Suprapubic skin (tissue), 4 donors: ENCODE measurements at places on chromosomes 5 and 9.

- DNase-seq = no peak
These were observed 42.5 kb downstream of the RALGPS1 start for GRCh38 chr9:126956917-126957686.

- no peak for DNase-seq
These were observed 41.6 kb upstream of the PPP2CA start for GRCh38 chr5:134267366-134268018.

DNA sequence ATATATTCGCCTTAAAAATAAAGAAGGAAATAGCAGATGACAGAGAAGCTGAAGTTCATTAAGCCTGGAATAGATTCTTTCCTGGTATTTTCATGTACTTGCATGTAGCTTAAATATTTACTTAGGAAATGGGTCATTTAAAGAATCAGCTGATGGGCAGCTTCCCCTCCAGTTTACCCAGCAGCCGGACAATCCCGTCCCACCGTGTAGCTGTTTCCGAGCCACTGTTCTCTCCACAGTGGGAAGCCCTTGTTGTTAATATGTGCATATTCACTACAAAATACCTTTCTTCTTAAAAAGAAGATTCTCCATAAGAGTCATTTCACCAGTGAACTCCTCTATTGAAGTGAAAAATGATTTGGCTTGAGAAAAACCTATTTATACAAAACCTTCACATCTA, 187.0 kb downstream of the FANCC start:
- no peak for DNase-seq

GRCh38 chr9:34555002-34555348, 32.2 kb upstream of the ENHO start:
- DNase-seq = no peak

- DNase-seq = no peak
These were observed 240.1 kb upstream of the GRAMD2B start for GRCh38 chr5:126182971-126183695.

DNA sequence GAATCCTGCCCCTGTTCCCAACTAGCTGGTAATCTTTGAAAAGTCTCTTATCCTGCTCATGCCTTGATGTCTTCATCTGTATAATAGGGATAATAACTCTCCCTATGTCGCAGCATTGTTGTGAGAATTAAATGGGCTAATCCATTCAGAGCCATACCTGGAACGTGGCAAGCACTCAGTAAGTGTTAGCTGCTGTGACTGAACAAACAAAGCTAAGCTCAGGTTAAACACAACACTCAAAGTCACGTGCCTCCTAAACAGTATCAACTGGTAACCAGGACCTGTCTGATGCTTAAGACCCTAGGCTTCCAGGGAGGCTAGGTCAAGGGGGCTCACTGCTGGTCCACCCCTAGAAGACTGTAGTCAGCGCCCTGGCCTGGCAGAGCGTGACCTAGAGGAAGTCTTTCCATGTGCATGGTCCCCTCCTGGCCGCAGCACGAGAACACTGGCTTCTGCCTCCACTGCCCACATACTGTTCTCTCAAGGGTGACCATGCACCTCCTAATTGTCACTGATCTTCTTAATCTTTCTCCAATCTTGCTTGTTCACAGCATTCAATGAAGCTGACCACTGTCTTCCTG, 211.1 kb downstream of the TTLL11 start:
- DNase-seq = no peak

GRCh38 chr5:72654231-72654630, 147.0 kb upstream of the ZNF366 start:
- no peak for DNase-seq

- DNase-seq = peak; percentile 79
These were observed at the start of gene RNF180 for GRCh38 chr5:64165500-64166200. TSS of gene RNF180 (plus strand) at chr5:64165843. CDS start at chr5:64200808, 34,965 bp downstream.

DNA sequence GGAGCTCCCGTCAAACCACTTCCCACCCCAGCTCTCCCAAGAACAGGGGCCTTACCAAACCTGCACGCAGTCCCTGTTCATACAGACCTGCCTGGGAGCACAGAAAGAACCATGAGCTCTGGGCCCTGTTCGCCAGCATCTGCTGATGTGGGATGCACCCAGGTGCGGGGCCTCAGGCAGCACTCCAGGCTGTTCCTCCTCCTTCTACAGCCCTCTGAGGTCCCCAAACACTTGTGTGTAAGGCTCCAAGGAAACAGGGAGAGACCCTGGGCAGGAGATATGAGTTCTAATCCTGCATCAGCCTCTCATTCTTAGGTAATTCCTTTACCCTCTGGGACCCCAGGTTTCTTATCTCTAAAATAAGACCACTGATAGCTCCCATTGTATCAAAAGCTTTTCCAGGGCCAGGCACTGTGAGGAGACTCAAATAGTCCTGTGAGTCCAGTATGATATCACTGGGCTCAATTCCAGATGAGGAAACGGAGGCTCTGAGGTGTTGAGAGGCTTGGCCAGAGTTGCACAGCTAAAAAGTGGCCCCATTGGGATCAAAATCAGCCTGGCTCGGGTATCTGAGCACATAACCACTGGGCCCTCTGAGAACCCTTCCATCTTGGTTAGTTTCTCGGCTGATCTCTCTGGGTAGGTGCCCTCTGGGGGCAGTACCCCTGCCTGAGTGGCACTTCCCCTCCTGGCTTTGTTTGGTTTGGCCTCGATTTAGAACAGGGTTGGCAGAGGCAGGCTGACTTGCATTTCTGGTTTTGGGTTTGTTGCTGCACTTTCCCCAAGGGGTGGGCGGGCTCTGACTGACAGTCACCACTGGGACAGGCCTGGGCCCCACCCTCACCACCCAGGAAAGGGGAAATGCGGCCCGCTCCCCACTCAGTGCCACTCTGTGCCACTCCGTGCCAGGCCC, 116.8 kb downstream of the RGS3 start:
- DNase-seq = peak; percentile 94

GRCh38 chr5:61363401-61364114, 31.5 kb downstream of the ZSWIM6 start:
- no peak for DNase-seq

GRCh38 chr5:159057426-159057825, 42.3 kb downstream of the EBF1 start:
- DNase-seq = no peak

DNA sequence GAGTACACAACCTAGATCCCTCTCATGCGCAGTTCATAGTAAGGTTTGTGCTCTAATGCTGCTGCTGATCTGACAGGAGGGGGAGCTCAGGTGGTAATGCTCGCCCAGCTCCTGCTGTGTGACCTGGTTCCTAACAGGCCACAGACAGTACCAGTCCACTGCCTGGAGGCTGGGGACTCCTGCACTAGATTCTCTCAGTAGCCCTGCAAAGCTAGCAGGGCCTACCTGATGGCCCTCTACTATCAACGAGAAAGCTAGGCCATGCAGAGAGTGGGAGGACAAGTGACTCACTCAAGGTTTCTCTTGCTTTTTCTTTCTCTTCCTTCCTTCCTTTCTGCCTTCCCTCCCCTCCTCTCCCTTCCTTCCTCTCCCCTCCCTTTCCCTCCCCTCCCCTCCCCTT, 55.1 kb upstream of the TEX48 start:
- DNase-seq = no peak

- DNase-seq = no peak
These were observed 9.3 kb upstream of the GRIN1 start for GRCh38 chr9:137129456-137130175.

DNA sequence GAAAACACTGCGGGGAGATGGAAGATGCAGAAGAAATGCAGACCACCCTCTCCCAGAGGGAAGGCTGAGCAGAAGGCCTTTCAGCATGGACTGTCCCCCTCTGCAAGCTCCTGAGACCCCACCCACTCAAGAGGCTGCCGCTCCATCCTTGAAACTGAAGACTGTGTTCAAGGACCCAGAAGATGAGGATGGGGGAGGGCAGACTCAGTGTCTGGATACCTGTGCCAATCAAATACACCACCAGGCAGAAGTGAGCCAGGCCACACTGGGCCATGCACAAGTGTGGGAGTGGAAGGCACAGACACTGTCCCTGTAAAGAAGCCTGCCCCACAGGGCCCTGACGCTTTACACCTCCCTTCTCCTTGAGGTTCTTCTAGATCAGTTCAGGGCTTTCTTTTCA, 40.0 kb upstream of the IPPK start:
- DNase-seq = no peak

DNA sequence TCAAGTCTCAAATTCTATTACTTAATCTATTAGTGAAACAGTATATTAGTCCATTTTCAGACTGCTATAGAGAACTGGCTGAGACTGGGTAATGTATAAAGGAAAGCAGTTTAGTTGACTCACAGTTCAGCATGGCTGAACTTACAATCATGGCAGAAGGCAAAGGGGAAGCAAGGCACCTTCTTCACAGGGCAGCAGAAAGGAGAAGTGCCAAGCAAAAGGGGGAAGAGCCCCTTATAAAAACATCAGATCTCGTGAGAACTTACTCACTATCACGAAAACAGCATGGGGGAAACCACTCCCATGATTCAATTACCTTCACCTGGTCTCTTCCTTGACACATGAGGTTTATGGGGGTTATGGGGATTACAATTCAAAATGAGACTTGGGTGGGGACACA, 67.9 kb upstream of the CHSY3 start:
- DNase-seq = no peak

GRCh38 chr5:134969166-134969565, 1.5 kb downstream of the CATSPER3 start:
- no peak for DNase-seq

- no peak for DNase-seq
These were observed 25.1 kb downstream of the TRIO start for GRCh38 chr5:14168144-14168792.

GRCh38 chr9:130144703-130145102, 27.5 kb upstream of the NCS1 start:
- DNase-seq = no peak

DNA sequence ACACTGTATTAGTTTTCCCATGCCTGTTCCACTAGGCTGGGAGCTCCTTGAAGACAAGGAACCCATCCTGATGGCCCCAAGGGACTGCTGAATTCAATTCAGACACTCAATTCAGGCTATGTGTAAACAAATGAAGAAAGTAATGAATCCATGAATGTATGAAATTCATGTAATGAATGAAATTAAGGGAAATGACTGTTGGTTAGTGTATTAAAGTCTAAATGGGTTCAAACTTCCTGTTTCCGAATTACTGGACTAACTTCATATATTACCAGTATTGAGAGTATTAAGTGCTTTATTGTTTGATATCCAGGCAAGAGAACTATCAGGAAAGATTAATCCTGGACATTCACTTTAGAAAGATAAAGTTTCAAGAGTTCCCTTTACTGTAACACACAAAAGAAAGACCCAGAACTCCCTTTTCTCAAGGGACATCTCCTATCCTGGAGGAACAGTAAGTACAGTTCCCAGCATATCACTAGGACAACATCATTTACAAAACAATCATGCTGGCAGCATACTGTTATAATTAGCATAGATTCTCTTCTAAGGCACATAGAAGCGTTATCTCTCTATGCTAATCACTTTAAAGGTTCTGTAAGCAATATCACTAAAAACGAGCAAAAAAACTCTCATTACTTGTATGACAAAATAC, 28.5 kb upstream of the IFNK start:
- no peak for DNase-seq

DNA sequence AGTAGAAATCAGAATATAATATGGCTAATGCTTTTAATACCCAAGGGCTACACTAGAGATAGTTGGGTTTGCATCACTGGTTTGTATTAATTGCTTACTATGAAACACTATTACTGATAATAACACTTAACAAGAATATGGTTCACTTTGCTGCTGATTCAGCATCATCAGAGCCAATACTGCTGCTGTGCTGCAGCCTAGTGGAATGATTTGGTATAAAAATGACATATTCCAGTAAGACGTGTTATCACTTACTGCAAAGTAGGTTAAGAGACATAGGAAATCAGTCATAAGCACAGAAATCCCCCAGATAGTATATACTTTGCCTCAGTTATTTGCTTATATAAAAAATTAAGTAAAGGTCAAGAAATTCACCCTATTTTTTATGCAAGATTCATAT, 2.8 kb downstream of the CDH10 start:
- DNase-seq = no peak

GRCh38 chr5:117748336-117748735, 1173.7 kb upstream of the SEMA6A start:
- DNase-seq = no peak

- no peak for DNase-seq
These were observed 232.1 kb downstream of the MAN2A1 start for GRCh38 chr5:109921735-109922380.
